ENCODE measurements at places on chromosomes 7 and 10. TPM values are rescaled to one million over a fixed set of nuclear protein-coding genes. Genes with fewer than 3 reads are reported as not detected.

- no peak for DNase-seq
Observed at GRCh38 chr10:8044908-8045725, 9.4 kb upstream of the GATA3 start.

DNA sequence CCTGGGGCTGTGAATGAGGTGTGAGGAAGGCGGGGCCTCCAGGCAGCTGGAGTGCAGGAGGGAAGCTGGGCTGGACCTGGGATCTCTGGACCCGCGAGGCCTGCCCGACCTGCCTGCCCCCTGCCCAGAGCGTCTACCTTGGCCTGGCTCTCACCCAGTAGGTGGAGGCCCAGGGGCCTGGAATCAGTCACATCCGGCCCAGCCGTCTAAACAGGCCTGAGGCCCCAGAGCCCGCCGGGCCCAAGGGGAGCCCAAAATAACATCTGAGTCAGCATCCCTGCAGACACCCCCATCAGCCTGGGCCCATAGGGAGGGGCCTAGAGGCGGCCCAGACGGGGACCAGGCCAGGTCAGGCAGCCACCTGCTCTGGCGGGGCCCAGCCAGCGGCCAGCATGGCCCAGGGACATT, 15.1 kb upstream of the ELN start:
- no peak for DNase-seq

GRCh38 chr10:94092848-94093247, 99.1 kb downstream of the PLCE1 start:
- no peak for DNase-seq

Gene SPDYE11
- total RNA-seq = not detected

- DNase-seq = no peak
Observed at GRCh38 chr10:74883428-74883827, 57.0 kb downstream of the KAT6B start.

- DNase-seq = no peak
Observed at GRCh38 chr7:137642472-137642871, 204.3 kb downstream of the DGKI start.

- DNase-seq = no peak
Observed at GRCh38 chr7:77464589-77464988, 48.4 kb upstream of the GSAP start.

DNA sequence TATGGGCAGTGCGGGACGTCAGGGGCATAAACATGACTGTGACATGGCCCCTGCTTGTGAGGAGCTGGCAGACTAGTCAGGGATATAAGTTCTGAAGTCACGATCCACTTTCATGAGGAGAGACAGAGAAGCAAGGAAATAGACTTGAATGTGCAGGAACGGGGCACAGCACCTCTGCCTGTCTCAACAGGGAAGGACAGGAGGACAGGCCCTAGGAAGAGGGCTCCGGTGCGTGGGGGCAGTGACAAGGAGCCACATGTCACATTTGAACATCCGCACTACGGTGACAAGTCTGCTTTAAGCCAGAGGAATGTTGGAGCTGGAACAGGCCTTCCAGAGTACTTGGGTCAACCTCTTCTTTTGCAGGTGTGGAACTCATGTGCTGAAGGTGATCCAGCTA, 19.8 kb upstream of the SAR1A start:
- DNase-seq = no peak

Gene SP8
- 1.1 TPM for total RNA-seq

Gene PAPOLB
- total RNA-seq = 0.60 TPM

Gene CRHR2
- total RNA-seq = 5.0 TPM
